ENCODE measurements at places on chromosomes 16 and 17. TPM values are rescaled to one million over a fixed set of nuclear protein-coding genes. Genes with fewer than 3 reads are reported as not detected.

CHST4 gene
- not detected for total RNA-seq

PRDM7 gene
- total RNA-seq, result not detected

AGRP gene
- not detected for total RNA-seq

MT4 gene
- not detected for total RNA-seq

TBX4 gene
- not detected for total RNA-seq

MLX gene
- total RNA-seq, result 35.7 TPM

MT1G gene
- total RNA-seq, result not detected

TMEM235 gene
- total RNA-seq, result not detected

MC1R gene
- total RNA-seq, result 10.3 TPM

All from parietal lobe (tissue), 2 donors.